ENCODE measurements at places on chromosomes 3 and 15.

DNA sequence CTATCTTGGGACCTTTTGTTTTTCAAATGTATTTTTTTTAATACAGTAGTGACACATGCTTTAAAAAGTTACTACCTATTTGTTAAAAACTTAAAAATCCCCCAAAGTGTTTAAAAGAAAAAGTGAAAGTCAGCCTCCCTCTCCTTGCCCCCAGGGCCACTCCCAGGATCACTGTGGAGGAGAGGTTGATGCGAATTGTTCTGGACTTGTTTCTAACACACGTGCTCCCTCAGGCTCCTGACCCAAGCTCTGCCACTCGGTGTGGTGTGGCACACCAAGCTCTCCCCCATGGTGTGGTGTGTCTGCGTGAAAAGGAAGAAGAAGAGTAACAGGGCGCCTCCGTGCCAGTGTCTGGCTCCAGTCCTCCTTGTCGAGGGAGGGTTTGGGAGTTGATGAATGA lies 93.5 kb downstream of the CHCHD6 start:
- no peak for DNase-seq

- no peak for DNase-seq
Observed at GRCh38 chr3:44330444-44330843, 8.1 kb upstream of the TCAIM start.

- peak; percentile 58 for DNase-seq
Observed at GRCh38 chr3:147191795-147192385, 214.5 kb downstream of the ZIC4 start.

GRCh38 chr15:93018574-93018973 lies 70.4 kb downstream of the RGMA start:
- no peak for DNase-seq

DNA sequence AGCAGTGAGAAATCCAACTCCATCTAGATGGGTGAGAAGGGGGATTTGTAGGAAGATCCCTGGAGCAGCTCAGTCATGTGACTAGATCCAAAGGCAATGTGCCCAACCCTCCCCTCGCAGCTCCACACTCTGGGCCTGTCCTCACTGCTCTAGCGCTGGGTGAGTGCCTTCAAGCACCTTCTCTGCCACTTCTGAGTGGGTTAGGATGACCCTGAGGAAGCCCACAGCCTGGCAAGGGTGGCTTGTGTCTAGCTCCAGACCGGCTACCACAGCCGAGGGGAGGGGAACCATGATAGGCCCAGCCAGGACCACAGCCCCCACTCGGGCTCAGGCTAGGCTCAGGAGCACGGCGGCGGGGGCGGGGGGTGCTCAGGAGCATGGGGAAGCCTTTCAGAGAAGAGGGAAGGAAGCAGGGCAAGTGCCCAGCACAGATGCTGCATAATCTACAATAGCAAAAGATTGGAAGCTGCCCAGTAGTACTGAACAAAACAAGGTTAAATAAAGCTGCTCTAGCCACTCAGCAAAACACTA lies 1.7 kb downstream of the SPATA12 start:
- peak; percentile 45 for DNase-seq

GRCh38 chr3:42053476-42053875 lies 37.7 kb upstream of the TRAK1 start:
- no peak for DNase-seq

DNA sequence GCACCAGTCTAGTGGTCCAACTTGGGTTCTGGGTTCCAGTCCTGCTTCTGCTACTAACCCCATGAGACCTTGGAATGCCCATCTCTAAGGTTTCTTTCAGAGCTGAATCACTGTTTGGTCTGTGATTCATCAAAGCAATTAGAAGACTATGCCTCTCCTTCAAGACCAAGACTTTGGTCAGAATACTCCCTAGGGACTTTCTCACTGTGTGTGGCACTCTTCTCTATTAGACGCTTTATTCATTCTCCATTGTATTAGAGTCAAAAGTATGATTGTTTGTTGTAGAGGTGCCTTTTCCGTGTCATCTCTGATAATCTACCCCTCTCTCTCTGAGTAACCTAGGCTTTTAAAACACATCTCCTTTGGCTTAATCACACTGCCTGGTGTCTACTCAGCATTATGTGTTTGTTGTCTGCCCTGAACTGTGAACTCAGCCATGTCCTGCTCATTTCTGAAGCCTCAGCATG lies 90.5 kb downstream of the LPP start:
- no peak for DNase-seq

- no peak for DNase-seq
Observed at GRCh38 chr3:177364236-177364635, 167.0 kb upstream of the TBL1XR1 start.

- DNase-seq = no peak
Observed at GRCh38 chr15:82828075-82828474, 18.6 kb downstream of the WHAMM start.

GRCh38 chr3:10948326-10948725 lies 44.2 kb upstream of the SLC6A1 start:
- DNase-seq = no peak

- DNase-seq = peak; percentile 92
Observed at GRCh38 chr3:44624749-44625480, at the start of gene ZNF197. Gene ZNF197 (plus strand): TSS chr3:44625036. CDS start chr3:44629155, 4,119 bp downstream.

DNA sequence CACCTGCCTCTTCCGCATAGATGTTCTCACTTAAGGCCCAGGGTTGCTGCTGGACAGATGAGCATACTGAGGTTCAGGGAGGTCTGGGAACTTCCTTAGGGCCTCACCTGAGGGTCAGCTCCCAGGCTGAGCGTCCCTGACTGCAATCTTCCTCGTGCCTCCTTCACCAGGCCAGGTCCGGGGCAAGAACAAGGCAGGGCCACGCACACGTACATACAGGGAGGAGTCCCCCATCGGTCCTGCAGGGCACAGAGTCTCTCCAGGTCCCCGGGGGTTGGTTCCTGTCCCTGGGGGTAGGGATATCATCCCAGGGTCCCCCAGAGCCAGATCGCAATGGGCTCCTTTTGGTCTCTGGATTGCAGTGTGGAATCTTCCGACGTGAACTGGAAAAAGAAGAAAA lies 130.1 kb downstream of the LRRK1 start:
- DNase-seq = no peak

- no peak for DNase-seq
Observed at GRCh38 chr3:180253283-180253682, 216.5 kb upstream of the PEX5L start.

Measured in ELF-1 (cell line).